Fibroblast of skin of back (primary cell): ENCODE measurements at places on chromosomes 6 and 20.

DNA sequence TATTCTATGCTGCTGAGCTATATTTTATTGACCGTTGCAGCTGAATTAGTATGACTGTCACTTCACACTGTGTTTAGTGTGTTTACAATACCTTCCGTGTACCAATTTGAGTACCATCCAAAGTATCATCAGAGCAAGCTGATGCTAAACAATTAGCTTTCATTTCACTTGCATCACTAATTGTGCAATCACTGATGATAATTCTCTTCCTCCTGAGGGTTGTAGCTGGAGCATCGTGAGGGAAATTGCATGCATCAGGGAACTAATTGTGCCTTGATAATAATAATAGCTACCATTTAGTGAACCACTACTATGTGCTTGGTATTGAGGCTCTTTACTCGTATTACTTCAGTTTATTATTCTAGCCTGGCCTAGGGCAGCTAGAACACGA, 384.8 kb upstream of the SOX4 start:
- no peak for DNase-seq

GRCh38 chr6:116206231-116206903, 47.5 kb downstream of the TSPYL4 start:
- no peak for DNase-seq

DNA sequence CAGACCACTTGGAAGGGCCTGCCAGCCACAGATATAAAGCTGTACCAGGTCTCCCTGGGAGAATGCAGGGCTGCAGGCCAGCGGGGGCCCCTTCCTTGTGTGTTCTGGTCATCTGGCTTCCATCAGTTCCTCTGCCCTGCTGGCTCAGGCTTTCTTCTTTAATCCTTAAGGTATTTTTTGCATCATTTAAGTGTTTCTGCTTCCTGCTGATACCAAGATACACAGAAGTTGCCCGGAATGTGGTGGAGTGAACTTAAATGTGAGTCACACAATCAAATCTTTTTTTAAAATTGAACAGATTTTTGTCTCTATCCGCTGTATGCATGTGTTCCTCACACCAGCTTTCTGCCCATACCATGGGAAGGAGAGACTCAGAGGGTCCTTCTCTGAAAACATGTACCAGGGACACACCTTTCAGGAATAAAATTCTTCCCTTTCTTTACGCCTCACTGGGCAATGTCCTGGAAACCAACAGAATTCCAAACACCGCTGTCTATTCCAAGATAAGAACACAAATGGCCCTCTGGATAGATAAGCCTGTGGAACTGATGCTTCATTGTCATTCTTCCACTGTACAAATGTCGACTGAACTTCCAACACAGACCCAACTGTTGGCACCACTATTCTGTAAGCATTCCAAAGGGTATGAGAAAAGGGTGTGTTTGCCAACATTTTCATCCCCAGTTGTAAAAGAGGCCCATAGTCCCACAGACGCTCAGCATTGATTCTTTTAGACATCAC, 206.2 kb upstream of the MYLIP start:
- DNase-seq = peak; percentile 78

GRCh38 chr6:132007474-132008190, 56.5 kb upstream of the CCN2 start:
- DNase-seq = peak; percentile 62

GRCh38 chr20:41592516-41593216, 25.5 kb downstream of the CHD6 start:
- DNase-seq = no peak

GRCh38 chr6:63565727-63566596, 6.3 kb upstream of the LOC128125822 start:
- DNase-seq = peak; percentile 15

GRCh38 chr6:1611572-1612298, 2.0 kb downstream of the FOXC1 start:
- peak; percentile 49 for DNase-seq

- no peak for DNase-seq
Observed at GRCh38 chr20:61765871-61766654, 299.6 kb downstream of the TAF4 start.
